G401 (cell line): ENCODE measurements at places on chromosomes 5 and 9. TPM values are rescaled to one million over a fixed set of nuclear protein-coding genes. Genes with fewer than 3 reads are reported as not detected.

Gene QRFP
- total RNA-seq: not detected in 2 replicates

Gene CCIN
- 0.62 TPM in 1 of 2 replicates, not detected in the other for total RNA-seq

Gene ST6GALNAC4
- total RNA-seq: 31.9 and 32.8 TPM in 2 replicates

Gene AQP7
- total RNA-seq: 0.17 TPM in 1 of 2 replicates, not detected in the other

Gene ITK
- not detected in 2 replicates for total RNA-seq

Gene IL9
- not detected in 2 replicates for total RNA-seq

Gene PARP8
- total RNA-seq: not detected in 2 replicates

Gene CCL21
- not detected in 2 replicates for total RNA-seq
